ENCODE measurements at places on chromosomes 4 and X.

GRCh38 chrX:148568763-148569162 lies 68.3 kb downstream of the AFF2 start:
- DNase-seq, result no peak

- DNase-seq, result no peak
Measured at GRCh38 chr4:6556263-6556662, 18.7 kb upstream of the MAN2B2 start.

GRCh38 chrX:5337160-5337559 lies 891.5 kb downstream of the NLGN4X start:
- no peak for DNase-seq

DNA sequence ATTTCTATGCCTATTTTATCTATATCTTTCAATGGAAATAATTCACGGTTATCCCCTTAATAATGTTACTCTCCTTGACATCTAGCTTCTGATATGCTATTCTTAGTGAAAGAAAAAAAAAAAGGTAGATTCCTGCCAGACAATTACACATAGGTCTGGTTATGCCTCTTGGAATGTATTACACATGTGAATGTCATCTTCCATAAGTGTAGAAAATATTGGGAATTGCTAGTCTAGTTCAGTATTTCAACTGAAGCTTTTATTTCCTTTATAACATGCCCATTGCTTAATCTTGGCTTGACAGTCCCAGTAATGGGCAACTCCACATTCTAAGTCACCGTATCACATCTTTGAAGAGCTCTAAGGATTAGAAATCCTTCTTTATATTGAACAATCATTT lies 25.4 kb upstream of the PPP1R2C start:
- DNase-seq, result no peak

- DNase-seq, result no peak
Measured at GRCh38 chr4:46954643-46955042, 38.7 kb downstream of the GABRA4 start.

DNA sequence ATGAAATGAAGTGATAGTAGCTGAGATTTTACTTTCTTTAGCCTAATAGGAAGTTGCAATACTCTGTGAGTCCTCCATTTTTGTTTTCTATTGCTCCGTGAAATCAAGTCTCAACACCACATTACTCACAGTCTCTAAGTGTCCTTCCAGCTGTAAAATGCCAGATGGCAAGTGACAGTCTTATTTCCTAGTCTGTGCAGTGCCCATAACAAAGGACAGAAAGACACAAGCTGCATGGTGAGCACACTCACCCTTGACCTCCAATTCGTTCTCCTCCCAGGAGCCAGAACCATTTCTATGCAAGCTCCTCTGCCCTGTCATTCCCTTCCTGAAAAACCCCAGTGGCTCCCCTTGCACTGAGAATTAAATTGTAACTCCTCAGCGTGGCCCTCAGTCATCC lies 101.6 kb downstream of the PARM1 start:
- DNase-seq, result no peak

DNA sequence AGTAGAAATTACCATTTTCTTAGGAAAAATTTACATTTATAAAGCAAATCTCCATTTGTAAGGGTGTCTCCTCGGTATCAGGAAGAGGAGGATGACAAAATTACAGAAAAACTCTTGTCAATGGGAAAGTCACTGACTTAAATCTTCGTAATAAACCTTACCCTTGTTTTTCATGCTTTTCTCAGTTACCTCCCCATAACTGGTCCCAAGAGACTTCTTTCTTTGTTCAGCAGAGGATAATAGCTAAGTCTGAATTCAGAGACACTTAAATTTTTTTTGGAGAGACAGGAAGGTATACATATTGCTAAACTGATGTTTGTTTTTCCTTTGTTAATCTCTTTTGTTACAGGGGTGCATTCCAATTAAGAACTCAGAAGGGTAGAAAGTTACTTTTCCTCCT lies 125.5 kb upstream of the JADE1 start:
- no peak for DNase-seq

DNA sequence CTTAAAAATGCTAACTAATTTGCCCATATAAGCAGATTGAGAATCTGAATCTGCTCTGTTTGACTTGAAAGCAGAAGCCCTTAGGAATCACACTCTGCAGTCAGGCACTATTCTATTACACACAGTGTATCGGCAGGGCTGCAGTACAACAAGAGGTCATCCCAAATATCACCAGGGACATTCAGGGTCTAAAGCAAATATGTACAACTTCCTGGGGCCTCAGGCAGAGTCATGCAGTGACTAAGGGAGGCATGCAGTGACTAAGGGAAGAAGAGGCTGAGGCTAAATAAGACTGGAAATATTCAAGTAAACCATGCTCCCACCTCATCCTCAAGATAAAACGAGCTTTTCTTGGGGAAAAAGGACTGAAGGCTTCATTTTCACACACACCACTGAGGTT lies 20.9 kb downstream of the MAPK10 start:
- no peak for DNase-seq

GRCh38 chrX:7889135-7889534 lies 38.1 kb downstream of the PNPLA4 start:
- no peak for DNase-seq

DNA sequence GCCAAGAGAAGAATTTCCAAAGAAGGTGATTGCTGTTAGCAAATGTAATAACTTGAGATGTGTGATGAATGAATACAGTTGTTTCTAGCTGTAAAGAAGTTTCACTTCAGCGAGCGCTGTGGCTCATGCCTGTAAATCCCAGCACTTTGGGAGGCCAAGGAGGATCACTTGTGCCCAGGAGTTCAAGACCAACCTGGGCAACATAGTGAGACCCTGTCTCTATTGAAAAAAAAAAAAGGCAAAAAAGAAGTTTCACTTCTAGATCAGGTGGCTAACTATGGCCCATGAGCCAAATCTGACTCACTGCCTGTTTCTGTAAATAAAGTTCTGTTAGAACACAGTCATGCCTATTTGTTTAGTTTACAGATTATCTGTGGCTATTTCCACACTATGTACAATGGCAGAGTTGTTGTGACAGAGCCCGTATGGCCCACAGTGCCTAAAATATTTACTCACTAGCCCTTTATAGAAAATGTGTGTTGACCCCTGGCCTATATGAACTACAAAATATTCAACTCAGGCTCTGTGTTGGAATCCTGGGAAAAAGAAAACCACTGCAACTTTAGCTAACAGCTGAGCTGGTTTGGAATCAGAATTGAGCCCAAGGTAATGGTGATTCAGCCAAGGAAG lies 54.1 kb upstream of the PRPS1 start:
- no peak for DNase-seq

DNA sequence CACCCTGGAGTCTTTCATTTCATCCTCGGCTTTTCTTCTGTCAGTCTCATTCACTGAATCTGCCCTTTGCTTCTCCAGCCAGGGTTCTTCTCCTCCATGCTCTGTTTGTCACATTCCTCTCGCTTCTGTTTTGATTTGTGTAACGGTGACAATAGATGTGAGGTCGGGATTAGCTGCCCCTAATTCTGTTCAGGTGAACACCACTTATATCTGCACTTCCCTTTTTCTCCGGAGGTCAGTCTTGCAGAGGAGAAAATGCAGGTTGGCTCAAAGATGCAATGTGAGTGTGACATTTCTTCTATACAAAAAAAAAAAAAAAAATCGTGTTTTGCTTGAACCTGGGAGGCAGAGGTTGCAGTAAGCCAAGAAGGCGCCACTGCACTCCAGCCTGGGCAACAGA lies 262.9 kb downstream of the ASMT start:
- DNase-seq, result no peak

DNA sequence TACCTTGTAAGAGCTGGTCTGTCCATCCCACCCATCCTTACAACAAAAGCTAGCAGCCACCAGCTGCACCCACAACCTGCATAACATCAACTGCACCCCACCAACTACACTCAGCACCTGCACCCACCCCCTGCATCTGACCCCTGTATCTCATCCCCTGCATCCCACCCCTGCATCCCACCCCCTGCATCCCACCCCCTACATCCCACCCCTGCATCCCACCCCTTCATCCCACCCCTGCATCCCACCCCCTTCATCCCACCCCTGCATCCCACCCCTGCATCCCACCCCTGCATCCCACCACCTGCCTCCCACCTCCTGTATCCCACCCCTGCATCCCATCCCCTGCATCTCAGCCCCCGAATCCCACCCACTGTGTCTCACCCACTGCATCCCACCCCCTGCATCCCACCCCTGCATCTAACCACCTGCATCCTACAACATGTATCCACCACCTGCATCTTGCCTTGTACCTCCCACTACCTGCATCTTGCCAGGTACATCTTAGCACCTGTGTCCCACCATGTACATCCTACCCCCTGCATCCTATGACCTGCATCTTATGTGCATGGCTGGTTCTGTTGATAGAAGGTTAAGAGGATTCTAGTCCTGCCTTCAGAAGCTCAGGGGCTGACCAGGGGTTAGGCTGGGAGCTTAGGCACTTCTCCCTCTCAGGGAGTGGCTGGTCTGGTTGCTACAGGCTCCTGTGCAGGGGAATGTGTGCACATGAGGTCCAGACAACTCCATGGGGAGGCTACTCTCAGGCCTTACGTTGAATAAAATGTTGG lies 9.4 kb downstream of the TMEM271 start:
- peak; percentile 42 for DNase-seq

- no peak for DNase-seq
Measured at GRCh38 chr4:38313175-38313574, 350.8 kb upstream of the KLF3 start.

GRCh38 chrX:37846141-37846540 lies 1.2 kb downstream of the DYNLT3 start:
- DNase-seq, result no peak

DNA sequence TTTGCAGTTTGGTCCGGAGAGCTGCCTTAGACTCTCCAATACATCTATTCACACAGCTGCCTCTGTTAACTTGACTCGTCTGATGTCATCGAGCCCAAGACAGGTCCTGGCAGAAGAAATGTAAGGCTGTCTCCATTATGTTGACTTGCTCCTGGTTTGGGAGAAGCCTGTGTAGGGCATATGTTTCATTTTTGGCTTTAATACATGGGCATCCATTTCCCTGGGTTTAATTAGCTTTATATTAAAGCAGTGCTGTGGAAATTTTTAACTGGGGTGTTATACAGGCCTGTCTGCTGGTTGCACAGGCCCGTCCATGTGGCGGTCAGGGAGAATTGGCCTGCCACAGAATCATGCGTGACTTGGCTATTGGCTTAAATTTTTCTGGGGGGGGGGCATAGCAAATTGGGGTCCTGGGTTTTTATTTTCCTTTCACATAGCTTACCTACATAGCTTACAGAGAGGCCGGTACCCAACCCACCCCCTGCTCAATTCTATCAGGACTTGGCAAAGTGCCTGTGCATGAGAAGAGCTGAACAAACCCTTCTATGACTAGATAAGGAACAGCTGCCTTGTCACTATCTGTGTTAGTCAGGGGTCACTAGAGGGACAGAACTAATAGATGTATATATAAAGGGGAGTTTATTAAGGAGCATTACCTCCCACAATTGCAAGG lies 123.5 kb upstream of the WDR1 start:
- no peak for DNase-seq

GRCh38 chrX:126064901-126065541 lies 101.1 kb downstream of the DCAF12L2 start:
- DNase-seq, result no peak

DNA sequence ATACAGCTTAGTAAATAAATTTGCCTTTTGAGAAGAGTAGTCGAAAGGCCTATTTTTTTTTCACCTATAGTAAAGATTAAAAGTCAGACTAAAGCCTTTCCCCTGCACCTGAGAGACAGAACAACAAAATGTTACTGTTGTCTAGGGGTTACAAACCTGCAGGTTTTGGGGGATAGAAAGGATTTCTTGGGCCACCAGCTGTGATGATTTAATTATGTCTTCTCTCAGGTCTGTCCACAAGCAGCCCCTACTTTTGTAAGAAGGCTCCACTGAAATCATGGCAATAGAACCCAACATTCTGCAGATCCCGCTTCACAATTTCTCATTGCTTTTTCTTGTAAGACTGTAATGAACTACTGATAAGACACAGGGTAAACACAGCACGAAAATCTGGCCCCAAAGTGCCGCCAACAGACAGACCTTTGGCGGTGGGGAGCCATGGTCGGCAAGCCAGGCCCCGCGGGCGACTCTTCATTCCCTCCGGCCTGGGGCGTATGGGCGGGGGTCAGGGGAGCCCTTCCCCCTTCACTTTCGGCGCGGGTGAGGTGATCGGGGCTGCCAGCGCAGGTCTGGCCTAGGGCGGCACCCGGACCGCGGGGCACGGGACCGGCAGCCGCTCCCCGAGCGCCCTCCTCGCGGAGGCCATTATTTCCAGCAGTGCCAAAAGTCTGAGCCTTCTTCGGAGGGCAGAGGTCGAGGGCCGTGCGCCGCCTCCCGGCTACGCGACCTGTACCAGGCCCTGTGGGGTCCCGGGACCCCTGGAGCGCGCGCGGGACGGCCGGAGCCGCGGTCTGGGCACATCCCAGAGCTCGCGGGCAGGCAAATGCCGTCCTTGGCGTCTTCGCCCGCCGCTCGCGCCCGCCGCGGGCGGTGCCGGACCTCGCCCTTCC lies 812 bp upstream of the KDM6A start:
- DNase-seq, result peak; percentile 43

DNA sequence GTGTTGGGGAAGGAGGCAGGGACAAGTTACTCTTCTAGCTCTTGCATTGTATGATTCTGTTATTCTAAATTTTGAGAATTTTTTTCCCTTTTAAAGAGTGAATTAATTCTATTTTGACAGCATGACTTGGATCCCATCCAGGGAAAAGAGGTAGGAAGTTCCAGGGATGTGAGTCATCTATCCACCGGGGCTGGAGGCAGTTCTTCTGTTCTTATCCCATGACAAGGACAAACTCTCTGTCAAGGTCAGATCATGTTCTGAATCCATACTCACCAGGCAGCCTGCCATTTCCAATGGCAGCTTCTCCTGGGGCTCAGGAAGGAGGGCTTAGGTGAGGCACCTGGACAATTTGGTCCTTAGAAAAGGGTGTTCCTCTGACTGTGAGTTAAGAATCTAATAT lies 132.0 kb upstream of the MED14 start:
- DNase-seq, result no peak

- no peak for DNase-seq
Measured at GRCh38 chrX:24498975-24499374, 33.9 kb downstream of the PDK3 start.

- DNase-seq, result peak; percentile 70
Measured at GRCh38 chr4:122827258-122827878, 737 bp downstream of the FGF2 start.

All from glutamatergic neuron (in vitro differentiated cells).